Fibroblast of skin of right biceps (primary cell): ENCODE measurements at places on chromosomes 5 and 9.

DNA sequence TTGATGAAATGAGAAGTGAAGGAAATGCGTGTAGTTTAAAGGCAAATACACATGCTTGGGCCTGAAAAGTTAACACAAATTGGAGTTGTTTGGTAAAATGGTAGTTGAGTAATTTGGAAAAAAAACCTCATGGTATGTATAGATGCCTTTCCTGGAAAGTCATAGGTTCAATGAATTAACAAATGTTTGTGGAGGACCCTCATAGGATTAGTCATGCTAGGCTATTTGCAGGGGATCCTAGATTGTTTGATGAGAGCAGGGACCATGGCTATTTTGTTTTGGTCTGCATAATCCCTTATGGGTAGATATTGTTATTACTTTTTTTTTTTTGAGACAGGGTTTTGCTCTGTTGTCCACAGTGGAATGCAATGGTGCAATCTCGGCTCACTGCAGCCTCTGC is 93.5 kb upstream of the NR3C1 start:
- DNase-seq = peak; percentile 84

DNA sequence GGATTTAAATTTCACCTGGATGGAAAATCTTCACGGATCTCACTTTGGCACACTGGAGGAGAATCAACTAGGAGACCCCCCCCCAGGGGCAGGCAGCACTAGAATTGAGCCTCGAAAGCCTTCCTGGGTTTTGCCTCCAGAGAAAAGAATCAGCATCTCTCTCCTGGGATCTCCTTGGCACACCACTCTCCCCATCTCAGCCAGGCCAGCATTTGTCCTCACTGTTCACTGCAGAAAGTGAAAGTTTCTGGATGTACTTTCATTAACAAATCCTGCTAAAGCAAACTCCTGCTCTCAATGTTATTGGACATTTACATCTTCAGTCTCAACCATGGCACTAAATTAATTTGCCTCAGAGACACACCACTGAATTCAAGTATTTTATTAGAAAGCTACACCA is 312.2 kb downstream of the SLIT3 start:
- DNase-seq = no peak

GRCh38 chr5:20044460-20044859 is 56.5 kb upstream of the CDH18 start:
- DNase-seq = no peak

DNA sequence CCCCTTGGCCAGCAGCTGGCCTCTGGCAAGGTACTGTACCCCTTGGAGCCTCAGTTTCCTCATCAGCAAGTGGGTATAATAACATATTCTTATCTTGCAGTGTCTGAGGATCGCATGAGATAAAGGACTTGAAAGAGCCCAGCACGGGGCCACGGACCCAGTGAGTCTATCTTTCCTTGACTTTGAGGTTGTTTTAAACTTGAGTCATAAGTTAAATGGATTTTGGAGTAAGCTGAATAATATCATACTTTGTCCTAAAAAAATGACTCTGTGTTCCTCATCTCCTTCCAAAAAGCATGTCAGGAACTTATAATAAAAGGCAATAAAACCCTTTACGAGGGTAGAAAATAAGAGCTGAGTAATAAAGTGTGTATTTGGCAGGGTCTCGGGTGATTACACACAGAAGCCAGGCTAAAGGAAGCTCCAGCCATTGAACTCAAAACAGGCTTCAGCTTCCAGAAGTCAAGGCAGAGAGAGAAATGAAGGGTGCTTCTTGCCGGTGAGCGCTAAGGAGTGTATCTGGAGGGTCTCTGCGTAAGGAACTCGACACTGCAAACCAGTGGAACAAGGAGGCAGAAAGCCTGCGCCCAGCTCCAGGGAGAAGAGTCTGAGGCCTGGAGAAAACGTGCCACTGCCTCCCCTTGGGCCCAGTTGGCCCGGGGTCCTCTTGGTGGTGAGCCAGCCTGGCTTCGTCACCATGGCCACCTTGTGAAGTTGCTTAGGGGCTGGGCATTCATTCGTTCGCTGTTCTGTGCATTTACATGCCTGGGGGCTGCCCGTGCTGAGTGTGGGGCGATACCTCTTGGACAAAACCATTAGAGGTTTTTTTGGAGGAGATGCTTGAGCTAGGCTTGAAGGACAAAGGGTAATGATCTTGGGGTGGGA is 72.4 kb upstream of the PHYKPL start:
- peak; percentile 35 for DNase-seq

DNA sequence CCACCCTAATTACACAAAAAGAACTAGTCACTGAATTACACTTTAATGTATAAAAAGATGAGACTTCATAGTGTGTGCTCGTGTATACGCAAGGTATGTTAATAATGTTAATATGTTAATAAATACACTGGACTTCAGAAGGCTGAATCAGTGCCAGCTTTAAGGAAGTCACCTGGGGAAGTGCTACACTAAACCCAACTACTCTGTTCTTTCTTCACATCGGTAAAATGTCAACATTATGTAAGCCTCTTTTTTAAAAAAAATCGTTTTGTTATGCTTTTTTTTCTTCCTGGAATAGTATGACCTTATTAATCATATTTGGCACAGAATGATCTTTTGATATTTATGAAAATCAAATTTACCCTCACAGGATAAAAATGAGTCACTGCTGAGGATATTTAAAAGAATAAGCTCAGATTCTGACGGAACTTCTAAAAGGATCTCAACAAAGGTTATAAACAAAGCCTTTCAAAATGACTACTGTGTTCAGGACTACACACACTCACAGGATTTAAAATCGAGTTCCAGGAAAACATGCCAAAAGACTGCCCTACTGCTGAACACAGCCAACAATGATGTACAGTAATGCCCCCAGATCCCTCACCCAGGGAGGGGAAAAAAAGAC is 75.9 kb downstream of the AUH start:
- DNase-seq = no peak

GRCh38 chr5:166926138-166926537 is 1365.3 kb upstream of the WWC1 start:
- DNase-seq = no peak

DNA sequence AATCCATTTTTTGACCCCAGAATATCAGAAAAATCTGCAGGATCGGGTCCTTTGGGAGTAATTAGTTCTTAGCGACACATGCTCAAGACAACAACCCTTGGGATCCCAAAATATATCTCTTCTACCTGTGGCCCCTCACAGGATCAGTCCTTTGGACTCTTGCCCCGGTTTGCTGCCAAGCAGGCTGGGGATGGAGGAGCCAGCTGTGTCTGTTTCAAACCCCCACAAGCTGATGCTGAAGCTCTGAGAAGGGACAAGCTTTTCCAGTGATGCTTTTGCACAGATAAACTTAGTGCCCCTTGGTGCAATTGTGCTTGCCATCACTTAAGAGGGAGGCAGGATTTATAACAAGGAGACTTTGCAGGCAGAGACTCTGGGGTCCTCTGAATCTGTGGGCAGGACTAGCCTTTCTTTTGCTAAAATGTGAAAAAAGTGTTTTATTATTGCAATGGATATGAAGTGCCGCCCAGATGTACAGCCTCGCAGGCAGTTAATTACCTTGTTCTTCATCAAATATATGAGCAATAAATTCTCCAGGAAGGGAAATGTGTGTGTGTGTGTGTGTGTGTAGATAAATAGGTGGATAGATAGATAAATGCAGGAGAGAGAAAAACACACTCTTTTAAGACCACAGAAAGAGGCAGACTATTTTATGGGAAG is 9.6 kb upstream of the LHX2 start:
- no peak for DNase-seq

- DNase-seq = no peak
These were observed 219.8 kb upstream of the MAP3K1 start for GRCh38 chr5:56595566-56595965.

- DNase-seq = no peak
These were observed 17.8 kb downstream of the PAEP start for GRCh38 chr9:135579356-135579755.

GRCh38 chr5:120368923-120369715 is 95.0 kb upstream of the PRR16 start:
- no peak for DNase-seq

DNA sequence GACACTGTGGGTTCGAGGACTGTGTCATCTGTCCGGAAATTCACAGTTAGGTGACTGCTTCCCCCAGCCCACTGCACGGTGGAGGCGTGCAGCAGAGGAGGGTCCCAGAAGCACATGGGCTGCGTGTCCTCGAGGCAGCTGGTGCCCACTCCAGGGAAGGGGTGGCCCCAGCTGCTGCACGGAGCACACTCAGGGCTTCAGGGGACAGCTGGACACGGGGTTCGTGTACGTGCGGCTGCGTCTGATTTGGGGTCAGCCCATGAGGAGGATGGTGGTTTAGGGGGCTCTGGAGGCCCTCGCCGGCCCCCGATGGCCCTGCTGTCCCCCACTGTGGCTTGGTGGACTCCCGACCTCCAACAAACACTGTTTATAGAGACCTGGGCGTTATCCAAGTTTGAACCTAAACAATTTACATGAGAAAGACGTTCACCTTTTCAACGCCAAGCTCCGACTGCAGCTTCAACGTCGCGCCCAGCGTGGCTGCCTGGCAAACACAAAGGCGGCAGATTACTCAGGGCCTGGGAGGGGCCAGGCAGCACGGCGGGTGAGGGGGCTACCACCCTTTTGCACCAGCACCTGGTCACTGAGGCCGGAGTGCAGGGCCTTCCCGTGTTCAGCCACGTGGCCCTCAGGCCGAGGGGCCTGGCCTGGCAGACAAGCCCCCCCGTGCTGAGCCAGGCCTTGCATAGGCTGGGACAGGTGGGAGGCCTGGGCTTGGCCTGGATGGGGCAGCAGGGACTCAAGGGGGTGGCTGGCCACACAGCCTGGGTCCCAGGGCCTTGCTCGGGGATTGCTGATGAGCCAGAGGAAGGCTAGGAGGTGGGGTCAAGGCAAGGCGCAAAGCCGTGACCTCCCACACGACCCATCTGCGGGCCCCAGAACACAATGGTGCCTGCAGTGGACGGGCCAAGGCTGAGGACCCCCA is 55.2 kb downstream of the EXD3 start:
- DNase-seq = no peak

DNA sequence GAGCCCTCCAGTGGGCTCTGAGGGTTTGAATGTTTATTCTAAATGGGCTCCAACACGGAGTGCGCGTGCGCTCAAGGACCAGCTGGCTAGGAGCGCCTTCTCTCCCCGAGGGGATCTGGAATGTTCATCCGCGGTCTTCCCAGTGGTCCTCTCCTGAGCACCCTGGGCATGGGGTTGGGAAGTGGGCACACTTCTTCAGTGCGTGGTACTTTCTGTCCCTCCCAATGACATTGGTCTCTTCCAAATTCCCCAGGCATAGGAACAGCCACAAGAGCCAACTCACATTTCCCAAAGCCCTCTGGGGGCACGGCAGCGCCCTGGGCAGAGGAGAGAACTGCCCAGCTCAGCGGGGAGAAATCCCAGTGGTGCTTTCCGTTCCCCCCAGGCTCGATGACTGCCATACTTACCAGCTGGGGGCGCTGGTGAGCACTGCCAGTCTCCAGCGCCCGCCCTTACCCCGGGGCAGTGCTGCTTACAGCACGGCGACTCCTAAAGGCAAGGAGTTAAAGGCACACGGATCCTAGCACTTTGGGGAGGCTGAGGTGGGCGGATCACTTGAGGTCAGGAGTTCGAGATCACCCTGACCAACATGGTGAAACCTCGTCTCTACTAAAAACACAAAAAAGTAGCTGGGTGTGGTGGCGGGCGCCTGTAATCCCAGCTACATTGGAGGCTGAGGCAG is 29.9 kb upstream of the OBP2B start:
- DNase-seq = peak; percentile 52

DNA sequence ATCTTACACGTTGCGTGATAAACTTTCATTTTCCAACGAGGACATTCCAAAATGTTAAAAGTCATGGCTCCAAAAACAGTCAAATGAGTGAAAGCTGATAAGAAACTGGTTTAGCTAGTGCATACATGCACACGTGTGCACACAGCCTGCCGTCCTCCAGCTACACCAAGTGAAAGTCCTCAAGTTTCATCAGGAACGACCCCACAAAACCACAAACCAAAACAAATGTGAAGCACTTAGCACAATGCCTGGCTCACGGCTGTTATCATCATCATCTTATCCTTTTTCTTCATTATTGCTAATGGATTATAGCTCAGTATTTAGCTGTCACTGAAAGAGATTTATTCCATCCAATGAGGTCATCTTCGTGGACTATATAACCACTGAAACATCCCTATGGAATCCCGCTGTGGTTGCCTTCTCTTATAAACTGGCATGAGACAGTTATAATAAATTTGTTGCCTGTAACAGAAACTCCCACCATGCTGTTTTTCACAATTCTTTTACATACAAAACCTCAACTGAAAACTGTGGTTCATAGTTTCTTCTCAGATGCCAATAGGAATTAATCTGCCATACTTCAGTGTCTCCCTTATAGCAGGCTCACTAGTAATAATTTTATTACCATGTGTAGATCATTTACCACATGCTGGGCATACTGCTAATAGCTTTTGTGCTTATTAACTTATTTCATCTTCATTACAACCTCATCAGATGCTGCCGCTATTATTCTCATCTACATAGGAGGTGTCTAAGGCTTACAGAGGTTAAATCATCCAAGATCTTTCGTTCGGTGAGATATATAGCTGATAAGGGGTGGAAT is 56.1 kb downstream of the SAXO1 start:
- peak; percentile 97 for DNase-seq

GRCh38 chr5:32206053-32206452 is 31.9 kb upstream of the GOLPH3 start:
- no peak for DNase-seq

DNA sequence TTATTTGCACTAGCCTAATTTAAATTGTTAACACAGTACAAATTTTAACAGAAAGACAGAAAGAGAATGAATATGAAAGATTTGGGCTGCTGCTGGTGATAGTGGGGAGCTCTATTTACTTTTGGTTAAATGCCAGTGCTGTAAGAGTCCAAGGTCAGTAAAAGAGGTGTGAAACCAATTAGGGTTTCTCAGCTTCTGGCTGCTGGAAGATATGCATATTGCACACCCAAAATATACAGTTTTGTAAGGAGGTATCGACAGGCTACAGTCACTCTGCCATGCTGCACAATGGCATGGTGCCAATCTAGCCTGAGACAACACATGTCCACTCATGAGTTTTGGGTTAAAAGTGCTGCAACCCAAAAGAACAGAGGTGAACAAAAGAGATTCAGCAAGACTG is 79.3 kb downstream of the PPP2R2B start:
- DNase-seq = no peak

GRCh38 chr5:146917931-146918330 is 39.4 kb upstream of the PPP2R2B start:
- no peak for DNase-seq

DNA sequence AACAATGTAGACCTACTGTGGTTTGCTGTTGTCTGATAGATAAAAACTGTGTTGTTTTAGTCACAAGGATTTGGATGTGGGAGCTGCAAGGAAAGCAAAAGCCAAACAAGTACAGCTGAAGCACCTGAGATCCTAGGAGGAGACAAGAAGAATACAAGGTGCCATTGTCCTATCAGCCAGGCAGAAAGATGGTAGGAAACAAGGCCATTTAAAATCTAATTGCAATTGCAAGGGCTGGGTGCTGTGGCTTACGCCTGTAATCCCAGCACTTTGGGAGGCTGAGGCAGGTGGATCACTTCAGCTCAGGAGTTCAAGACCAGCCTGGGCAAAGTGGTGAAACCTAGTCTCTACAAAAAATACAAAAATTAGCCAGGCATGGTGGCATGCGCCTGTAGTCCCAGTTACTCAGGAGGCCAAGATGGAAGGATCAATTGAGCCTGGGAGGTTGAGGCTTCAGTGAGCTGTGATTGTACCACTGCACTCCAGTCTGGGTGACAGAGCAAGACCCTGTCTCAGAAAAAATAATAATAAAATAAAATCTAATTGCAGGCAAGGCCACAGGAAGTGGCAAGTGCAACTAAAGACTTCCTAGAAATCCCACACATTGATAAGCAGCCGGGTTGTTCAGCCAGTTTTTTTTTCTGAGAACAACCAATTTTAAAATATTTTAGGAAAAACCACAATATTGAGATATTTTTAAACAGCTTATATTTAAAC is 22.6 kb downstream of the DOCK8 start:
- DNase-seq = no peak
